ENCODE measurements at places on chromosomes 4 and X.

GRCh38 chr4:184151988-184152485 lies 65.6 kb downstream of the ENPP6 start:
- DNase-seq = no peak

- no peak for DNase-seq
Measured at GRCh38 chrX:49995795-49996455, 73.5 kb downstream of the CLCN5 start.

- DNase-seq = no peak
Measured at GRCh38 chrX:6959006-6959405, 188.5 kb upstream of the STS start.

- DNase-seq = no peak
Measured at GRCh38 chr4:94507281-94507680, 55.5 kb downstream of the PDLIM5 start.

DNA sequence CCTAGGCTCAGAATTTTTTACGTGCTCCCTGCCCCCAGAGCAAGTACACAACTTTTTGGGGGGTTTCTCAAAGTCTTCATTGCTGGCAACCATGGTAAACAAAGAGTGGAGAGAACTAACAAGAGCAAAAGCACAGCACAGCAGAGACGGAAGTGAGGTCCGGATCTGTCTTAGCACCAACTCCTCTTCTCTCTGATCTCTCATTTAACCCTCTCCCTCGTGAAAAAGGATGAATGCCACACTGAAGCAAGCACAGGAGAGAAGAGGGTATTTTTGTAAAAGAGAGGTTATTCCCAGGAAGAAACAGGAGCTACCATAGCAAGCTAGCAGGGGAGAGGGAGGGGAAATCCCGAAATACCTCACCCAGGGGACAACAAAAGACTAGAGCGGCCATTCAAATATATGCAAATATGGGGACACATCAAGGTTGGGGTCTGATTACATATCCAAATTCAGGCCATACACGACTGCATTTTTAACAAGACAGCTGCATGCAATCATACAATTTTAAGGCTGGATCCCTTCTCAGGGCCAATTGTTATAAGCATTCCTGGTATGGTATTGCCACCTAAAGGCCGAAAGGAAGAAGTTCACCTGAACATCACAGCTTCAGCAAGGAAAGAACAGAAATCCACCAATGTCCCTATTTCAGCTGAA lies 46.6 kb downstream of the CD40LG start:
- DNase-seq = no peak

DNA sequence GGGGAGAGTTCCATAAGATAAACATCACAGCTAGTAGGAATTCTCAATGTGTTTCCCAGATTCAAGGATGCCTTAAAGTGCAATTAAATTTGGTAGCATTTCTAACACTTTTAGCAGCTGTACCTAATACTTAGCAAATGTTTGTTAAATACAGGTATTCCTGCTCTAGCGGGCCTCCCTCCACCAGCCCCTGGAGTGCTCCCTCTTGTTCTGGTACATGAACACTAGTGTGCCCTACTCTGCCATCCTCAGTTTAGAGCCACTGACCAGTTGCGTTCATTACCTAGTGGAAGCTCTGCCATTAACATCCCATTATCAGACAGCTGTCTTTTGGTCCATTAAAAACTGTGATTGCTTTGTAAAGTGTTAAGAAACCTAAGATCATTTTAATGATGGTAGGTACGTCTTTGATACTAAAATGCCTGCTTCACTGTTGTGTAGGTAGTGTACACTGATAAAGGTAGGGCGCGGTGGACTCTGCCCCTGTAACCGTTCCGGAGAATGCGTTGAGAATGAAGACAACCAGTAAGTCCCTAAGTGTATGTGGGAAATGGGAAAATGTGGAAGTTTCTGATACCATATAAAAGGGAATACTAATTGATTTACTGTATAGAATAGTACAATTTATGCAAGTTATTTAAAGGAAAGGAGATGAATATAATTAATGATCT lies 21.7 kb downstream of the KIAA0232 start:
- DNase-seq = no peak

DNA sequence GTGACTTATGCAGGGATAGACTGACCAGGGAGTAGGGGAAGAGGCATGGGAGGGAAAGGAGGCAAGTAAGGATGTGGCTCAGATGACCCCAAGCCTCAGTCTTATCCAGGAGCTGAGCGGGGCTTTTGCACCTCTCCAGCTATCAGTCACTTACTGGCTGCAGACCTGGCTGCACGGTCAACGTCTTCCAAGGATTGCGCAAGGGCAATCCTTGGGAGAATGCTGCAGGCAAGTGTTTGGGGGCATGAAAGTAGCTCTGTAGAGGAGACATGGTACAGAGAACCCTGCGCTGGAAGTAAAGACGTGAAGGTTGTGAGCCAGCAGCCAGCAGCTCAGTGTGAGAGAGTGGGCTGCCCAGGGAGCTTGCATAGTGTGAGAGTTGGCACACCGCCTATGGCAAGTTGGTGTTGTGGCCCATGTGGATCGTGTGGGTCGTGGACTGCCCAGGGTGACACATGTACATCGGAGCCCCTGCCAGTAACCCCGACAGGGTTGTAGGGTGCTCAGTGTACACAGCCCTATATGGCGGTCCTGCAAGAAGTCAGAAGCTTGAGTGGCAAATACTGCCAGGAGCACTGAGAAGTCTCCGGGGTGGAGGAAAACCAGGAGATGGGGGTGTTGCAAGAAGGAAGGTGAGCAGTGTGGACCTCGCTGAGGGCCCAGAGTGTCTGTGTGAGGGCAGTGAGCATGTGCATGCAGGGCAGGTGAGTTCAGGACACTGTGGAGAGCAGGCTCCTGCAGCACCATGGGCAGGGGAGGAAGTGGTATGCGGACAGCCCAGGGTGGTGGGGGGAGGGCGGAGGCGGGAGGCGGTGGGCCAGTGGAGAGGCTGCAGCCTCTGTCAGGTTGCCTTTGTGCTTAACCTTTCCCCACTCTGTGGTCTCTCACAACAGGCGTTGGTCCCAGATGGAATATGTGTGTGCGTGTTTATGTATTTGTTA lies 50.9 kb downstream of the KIT start:
- DNase-seq = no peak

DNA sequence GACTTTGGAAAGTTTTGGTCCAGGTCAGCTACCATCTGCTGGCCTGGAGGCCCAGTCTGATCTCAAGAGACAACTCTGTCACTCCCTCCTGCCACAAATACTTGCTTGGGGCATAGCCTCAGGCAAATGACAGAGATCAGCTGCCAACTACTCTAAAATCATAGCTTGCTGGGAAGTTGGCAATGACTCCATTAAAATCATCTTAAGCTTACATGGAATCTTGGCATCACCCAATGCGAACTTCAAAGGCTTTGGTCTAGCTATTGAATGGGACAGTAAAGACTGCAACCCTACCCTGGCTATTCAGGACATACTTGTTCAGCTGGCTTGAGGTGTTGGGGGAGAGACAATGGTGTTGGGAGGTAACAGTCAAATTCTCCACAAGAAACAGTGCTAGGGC lies 7.0 kb upstream of the USO1 start:
- DNase-seq = no peak

Measured in GOT3 (cell line).